ENCODE measurements at places on chromosomes 1 and 21.

DNA sequence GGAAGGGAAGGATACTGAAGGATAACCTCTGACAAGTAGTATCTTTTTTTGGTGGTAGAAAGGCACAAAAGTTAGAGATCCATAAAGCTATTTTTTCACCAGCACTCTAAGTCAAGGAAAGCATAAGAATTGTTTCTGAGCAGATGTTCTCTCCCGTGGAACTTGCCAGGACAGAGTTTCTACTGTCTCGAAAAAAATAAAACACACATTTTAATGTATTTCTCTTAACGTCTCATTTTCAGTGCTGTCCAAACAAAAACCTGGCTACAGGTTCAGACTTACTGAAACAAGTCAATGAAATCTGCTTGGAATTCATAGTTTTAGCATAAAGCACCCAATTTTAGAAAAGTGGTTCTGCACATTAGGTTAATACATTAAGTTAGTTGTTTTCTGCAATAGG is 338.3 kb downstream of the LTN1 start:
- DNase-seq: no peak

DNA sequence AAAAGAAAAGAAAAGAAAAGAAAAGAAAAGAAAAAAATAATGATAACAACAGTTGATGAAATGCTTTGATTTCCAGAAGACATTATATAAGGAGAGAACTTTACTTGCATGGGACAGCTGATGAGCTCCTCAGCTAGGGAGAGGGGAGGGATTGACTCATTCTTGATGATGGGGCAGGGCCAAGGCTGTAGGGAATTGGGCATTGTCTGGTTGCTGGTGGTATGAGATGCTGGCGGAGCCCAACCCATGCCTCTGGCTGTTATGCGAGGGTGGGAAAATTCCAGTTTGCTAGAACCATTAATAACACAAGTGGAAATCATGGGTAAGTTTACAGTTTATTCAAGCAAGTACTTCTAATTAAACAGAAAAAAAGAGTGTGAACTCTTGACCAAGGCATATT is 36.0 kb upstream of the KIF26B start:
- no peak for DNase-seq

GRCh38 chr1:107935396-107936064 is 29.4 kb downstream of the VAV3 start:
- peak; percentile 34 for DNase-seq

DNA sequence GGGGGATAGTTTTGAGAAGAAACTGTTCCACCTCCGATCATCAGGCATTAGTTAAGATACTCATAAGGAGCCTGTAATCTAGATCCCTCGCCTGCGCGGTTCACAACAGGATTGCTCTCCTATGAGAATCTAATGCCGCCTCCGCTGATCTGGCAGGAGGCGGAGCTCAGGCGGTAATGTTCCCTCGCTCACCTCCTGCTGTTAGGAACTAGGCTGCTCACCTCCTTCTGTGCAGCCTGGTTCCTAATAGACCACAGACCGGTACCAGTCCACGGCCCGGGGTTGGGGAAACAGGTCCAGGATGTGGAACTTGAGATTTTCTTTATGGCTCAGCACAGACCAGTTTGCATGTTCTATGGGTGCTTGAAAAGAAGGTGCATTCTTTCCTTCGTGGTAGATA is 27.2 kb upstream of the FAM3B start:
- no peak for DNase-seq

DNA sequence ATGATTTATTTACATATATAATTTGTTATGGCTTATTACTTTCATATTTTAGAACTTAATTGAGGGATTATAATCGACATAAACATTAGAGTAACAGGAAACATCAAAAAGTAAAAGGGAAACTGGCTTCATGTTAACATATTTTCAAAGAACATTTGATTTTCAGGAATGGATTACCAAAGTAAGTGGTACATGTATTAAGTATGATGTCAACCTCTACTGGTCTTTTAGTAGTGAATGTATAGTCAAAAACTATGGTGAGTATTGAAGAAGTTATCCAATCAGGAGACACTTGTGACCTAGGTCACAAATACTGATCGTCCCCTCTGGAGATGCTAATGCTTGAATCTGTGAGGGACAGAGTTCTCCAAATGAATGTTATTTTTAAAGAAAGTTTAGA is 768.9 kb upstream of the ADGRL4 start:
- no peak for DNase-seq

GRCh38 chr21:31873696-31874599 is 1.1 kb downstream of the HUNK start:
- DNase-seq: peak; percentile 48

DNA sequence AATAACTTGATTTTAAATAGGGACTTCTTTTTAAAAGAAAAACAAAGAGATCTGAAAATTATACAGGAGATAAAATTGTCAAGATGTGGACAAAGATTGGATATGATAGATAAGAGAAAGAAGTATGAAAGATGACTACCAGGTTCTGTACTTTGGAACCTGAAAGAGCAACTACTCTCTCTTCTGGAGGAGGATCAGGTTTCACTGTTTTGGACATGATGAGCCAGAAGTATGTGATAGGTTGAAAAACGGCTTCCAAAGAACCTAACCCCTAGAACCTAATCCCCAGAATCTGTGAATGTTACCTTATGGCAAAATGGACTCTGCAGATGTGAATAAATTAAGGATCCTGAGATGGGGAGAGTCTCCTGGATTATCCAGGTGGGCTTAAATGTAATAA is 26.2 kb downstream of the RSBN1 start:
- no peak for DNase-seq

DNA sequence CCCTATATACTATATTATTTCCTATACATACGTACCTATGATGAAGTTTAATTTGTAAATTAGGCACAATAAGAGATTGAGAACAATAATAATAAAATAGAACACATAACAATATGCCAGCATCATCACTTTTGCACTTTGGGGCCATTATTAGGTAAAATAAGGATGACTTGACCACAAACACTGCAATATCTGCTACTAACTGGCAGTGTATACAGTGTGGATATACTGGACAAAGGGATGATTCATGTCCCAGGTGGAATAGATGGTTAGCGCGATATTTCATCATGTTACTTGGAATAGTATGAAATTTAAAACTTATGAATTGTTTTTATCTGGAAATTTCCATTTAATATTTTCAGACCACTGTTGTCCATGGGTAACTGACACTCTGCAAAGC is 35.4 kb upstream of the TXLNA start:
- DNase-seq: no peak

DNA sequence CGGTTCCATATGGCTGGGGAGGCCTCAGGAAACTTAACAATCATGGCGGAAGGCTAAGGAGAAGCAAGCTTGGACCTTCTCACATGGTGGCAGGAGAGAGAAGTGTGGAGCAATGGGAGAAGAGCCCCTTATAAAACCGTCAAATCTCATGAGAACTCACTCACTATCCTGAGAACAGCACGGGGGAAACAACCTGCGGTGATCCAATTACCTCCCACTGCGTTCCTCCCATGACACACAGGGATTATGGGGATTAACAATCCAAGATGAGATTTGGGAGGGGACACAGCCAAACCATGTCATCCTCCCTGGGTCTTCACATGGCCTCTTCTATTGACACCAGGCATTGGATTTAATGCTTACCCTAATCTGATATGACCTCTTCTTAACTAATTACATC is 455.1 kb upstream of the VAMP3 start:
- no peak for DNase-seq

GRCh38 chr1:156936721-156937220 is 16.3 kb downstream of the LRRC71 start:
- DNase-seq: no peak

- no peak for DNase-seq
Observed at GRCh38 chr1:224542783-224543440, 73.2 kb upstream of the CNIH3 start.

DNA sequence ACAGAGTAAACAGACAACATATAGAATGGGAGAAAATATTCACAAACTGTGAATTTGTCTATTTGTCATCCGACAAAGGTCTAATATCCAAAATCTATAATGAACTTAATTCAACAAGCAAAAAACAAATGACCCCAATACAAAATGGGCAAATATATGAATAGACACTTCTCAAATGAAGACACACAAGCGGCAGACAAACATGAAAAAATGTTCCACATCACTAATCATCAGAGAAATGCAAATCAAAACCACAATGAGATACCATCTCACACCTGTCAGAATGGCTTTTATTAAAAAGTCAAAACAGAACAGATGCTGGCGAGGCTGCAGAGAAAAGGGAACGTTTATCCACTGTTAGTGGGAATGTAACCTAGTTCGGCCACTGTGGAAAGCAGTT is 72.7 kb downstream of the SMYD3 start:
- no peak for DNase-seq

DNA sequence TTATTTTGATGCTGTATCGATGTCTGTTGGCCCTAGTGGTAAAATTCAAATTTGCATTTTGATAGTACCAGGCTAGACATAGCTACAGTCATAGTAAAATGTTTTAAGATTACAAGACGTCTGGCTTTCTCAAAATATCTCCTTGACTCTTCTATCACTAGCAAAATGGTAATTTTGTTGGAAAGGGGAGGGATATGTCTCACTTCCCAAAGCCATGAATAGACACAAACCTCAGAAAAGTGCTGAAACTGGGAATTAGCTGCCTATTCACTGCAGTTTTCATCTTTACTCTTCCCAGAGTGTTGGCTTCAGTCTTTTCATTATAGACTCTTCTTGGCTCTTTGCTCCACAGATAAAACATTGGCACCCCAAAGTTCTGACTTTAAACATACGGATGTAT is 1009.9 kb downstream of the ADGRL2 start:
- no peak for DNase-seq

DNA sequence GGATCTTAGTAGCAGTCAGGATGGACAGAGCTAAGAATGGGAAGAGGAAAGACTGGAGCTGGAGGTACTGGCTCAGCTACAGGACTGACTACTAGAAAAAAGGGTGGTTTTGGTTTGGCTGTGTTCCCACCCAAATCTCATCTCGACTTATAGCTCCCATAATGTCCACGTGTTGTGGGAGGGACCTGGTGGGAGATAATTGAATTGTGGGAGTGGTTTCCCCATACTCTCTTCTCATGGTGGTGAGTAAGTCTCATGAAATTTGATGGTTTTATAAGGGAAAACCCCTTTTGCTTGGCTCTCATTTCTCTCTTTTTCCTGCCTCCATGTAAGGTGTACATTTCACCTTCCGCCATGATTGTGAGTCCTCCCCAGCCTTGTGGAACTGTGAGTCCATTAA is 466.5 kb upstream of the DEPDC1 start:
- DNase-seq: no peak

DNA sequence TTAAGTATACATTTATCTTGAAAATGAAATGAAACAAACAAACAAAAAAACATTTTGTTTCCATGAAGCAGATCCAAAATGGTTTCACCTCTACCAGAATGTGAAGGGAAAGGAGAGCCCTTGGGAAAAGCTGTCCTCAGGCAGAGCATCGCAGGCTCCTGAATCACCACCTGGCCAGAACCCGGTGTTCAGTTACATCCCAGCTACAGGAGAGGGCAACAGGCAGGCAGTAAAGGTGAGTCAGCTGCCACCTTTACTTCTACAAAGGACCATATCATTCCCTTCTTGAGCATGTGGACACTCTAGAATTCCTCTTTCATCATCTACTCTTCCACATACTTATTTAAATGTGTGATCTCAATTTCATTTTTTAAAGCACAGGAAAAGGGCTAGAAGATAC is 151.2 kb downstream of the PIGK start:
- DNase-seq: no peak

DNA sequence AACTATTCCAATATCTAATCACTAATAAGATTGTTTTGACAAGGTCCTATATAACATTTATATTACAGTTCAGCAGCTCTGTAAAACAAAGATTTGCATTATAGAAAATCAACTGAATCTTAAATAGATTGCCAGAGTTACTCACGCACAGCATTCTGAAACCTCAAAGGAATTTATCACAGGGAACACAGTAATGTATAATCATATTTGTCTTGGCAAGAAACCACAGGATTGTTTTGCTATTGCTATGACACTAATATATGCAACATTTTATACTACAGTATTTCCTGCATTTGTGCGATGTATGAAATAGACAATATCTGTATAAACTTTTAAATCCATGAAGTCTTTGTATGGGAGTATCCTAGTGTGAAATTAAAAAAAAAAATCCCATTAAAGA is 101.4 kb downstream of the PLPPR5 start:
- no peak for DNase-seq

DNA sequence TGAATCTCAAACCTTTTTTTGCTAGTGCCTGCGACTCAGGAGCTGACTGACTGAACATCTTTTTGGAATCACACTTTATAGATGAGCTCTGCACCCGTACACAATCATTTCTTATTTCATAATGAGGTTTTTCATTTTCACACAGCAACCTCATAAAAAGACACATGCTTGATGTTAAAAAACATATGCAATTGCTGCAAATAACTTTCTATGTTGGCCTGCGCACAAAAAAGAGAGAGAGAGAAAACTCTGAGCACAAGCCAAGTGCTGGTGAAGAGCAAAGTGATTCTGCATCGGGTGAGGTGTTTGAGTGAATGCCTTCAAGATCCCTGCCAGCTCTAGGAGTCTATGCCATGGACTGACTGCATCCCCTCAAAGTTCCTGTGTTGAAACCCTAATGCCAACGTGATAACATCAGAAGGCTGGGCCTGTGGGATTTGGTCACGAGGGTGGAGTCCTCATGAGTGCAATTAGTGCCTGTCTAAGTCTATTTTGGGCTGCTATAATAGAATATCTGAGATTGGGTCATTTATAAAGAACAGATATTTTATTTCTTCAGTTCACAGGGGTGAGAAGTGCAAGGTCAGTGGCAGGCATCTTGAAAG is 36.6 kb downstream of the C1orf87 start:
- no peak for DNase-seq

Data from GM10248 (cell line).